A172 (cell line): ENCODE measurements at places on chromosomes 16 and 17. TPM values are rescaled to one million over a fixed set of nuclear protein-coding genes. Genes with fewer than 3 reads are reported as not detected.

DCTPP1 gene
- 74.5 and 86.1 TPM in 2 replicates for total RNA-seq

ADGRG1 gene
- total RNA-seq, result 26.9 and 32.6 TPM in 2 replicates

PITPNM3 gene
- 9.8 and 13.0 TPM in 2 replicates for total RNA-seq

KCNG4 gene
- total RNA-seq, result 0.02 TPM in 1 of 2 replicates, not detected in the other

LGALS9 gene
- total RNA-seq, result 0.91 and 1.4 TPM in 2 replicates

ADAD2 gene
- not detected in 2 replicates for total RNA-seq

B3GNT9 gene
- total RNA-seq, result 63.0 and 65.1 TPM in 2 replicates

ASIC2 gene
- total RNA-seq, result not detected in 2 replicates

ARRB2 gene
- total RNA-seq, result 6.7 and 12.3 TPM in 2 replicates

DOC2A gene
- 0.45 and 1.7 TPM in 2 replicates for total RNA-seq

CSH2 gene
- not detected in 2 replicates for total RNA-seq

CD300LB gene
- total RNA-seq, result not detected in 2 replicates

CYTH1 gene
- total RNA-seq, result 25.5 and 43.3 TPM in 2 replicates

EVI2B gene
- total RNA-seq, result 0.24 and 0.60 TPM in 2 replicates

HASPIN gene
- total RNA-seq, result 20.5 and 22.6 TPM in 2 replicates

RTN4RL1 gene
- 1.7 and 2.2 TPM in 2 replicates for total RNA-seq

G6PC1 gene
- total RNA-seq, result not detected in 2 replicates

RSL1D1 gene
- total RNA-seq, result 345 and 364 TPM in 2 replicates

CHST4 gene
- total RNA-seq, result 0.55 and 0.60 TPM in 2 replicates
